ENCODE measurements at places on chromosomes 7 and 10. TPM values are rescaled to one million over a fixed set of nuclear protein-coding genes. Genes with fewer than 3 reads are reported as not detected.

GCK gene
- not detected for total RNA-seq

CALCR gene
- total RNA-seq = not detected

FRMD4A gene
- 75.3 TPM for total RNA-seq

ADAM8 gene
- 3.8 TPM for total RNA-seq

PRRT4 gene
- not detected for total RNA-seq

PKD1L1 gene
- total RNA-seq = 1.8 TPM

ALOX5 gene
- not detected for total RNA-seq

EEF1AKMT2 gene
- total RNA-seq = 12.9 TPM

RADIL gene
- total RNA-seq = 0.47 TPM

CYP51A1 gene
- total RNA-seq = 107 TPM

BLNK gene
- not detected for total RNA-seq

CUTC gene
- total RNA-seq = 19.1 TPM

GPR158 gene
- not detected for total RNA-seq

SPAG6 gene
- total RNA-seq = not detected

PRPS1L1 gene
- total RNA-seq = not detected

Data from mammary microvascular endothelial cell (primary cell).